ENCODE measurements at places on chromosomes 4 and X.

DNA sequence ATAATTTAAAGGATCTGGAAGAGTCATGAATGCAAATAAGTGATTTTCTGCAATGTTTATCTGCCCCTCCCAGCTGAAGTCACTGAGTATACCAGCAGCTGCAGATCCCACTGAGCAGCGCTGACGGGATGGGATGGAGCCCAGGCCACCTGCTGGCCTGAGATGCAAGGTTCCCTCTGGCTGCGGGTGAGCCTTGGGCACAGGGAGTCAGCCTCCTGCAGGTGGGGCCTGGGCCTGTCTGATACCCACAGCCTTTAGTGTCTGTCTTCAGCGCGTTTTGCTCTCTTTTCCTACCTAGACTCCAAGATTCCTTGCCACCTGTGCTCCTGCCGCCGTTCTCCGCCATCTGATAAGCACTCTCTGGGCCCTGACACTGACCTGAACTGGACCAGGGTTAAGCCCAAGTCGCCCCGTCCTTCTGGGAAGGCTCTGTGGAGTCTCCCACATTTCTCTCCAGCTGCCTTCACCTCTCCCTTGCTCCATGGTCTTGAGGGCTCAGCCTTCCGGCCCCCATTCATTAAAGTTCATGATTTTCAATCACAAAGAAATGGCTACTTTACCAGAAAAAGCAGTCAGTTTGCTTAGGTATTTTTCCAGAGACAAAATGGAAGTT lies 223.1 kb upstream of the FAT1 start:
- DNase-seq, result no peak

DNA sequence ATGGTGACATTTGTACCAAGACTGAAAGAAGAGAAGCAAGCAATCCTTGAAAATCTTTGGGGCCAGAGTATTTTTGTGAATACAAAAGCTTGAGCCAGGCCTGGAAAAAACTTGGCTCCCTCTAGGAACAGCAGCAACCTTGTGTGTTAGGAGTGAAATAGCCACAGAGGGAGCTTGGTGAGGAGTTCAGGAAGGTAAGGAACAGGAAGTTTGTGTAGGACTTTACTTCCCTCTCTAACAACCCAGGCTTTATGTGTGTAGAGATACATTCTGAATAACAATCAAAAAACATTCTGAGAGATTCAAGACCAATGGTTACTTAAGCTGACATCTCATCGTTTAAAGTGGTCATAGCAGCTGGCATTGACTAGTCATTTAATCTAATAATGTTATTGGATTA lies 668.5 kb downstream of the PCDH18 start:
- DNase-seq, result no peak

GRCh38 chr4:108006361-108006760 lies 16.7 kb downstream of the HADH start:
- DNase-seq, result no peak

- no peak for DNase-seq
These were observed 1.1 kb downstream of the NAA10 start for GRCh38 chrX:153933748-153934147.

- no peak for DNase-seq
These were observed 4.6 kb downstream of the DUSP9 start for GRCh38 chrX:153651540-153652079.

DNA sequence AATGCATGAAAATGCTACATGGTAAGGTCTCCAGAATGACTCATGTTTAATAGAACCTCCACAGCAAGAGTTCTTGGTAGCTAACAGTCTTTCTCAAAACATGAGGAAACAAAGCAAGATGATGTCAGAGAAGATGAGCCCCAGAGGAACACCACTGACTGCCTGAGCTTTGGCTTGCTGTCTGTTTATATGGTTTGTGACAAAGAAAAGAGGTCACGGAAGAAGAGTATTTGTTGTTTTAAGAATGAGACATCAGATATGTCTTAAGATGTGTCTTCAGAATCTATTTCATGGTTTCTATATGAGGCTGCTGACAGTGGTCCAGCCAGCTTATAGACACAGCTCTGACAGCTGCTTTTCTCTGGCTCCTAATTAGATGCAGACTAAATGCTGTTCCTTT lies 18.8 kb upstream of the AREG start:
- DNase-seq, result no peak

- no peak for DNase-seq
These were observed 93.8 kb downstream of the SOWAHB start for GRCh38 chr4:76804096-76804495.

GRCh38 chr4:9996319-9997110 lies 24.8 kb downstream of the SLC2A9 start:
- no peak for DNase-seq

- no peak for DNase-seq
These were observed 90.4 kb downstream of the GPAT3 start for GRCh38 chr4:83626245-83626836.

DNA sequence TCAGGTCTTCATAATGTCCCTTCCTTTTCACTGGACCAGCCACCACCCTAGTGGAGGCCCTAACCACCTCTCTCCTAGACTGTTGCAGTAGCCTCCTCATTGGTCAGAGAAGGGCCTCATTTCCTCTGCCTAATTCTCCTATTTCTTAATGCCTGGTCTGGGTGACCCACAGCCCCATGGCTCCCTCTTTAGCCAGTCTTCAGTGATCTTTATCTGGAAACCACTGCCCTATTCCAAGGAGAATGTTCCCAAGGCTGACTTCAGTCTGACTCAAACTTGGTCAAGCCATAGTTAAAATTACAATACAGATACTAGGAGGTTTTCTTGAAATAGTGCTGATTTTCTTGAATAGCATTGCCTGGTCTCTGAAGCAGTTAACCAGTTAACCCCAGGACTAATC lies 53.6 kb upstream of the PRPS1 start:
- DNase-seq, result no peak

- no peak for DNase-seq
These were observed 61.9 kb downstream of the FAM53A start for GRCh38 chr4:1622238-1622637.

DNA sequence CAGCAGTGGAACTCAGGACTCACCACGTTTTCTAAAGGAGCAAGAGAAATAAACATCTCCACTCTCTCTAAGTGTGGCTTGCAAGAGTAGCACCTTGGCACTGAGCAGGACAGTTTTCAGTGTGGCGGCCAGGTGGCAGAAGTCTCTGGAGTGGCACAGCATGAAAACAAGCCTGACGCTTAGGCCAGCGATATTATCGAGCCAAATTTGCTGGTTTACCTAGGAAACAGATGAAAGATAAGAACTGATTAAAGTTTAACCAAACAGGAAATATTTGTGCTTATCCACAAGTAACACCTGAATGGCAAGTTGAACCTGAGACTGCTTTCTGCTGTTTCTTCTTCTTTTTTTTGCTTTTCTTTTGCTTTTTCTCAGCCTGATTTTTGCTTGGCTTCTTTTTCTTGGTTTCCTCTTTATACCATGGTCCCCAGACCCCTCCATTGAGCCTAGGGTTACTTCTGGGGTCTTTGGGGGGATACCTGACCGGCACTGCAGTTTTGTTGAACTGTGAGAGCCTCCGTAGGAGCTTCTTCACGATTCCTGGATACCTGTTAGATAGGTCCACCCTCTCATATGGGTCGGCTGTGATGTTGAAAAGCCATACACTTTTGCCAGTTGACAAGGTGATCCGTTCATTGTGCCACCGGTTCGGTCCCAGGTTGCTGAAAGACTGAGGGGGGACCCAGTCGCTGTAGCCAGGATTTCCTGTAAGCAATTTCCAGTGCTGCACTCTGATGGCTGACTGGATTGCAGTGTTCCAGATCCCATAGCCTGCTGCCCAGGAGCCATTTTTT lies 77.3 kb downstream of the ARSJ start:
- DNase-seq, result peak; percentile 75

DNA sequence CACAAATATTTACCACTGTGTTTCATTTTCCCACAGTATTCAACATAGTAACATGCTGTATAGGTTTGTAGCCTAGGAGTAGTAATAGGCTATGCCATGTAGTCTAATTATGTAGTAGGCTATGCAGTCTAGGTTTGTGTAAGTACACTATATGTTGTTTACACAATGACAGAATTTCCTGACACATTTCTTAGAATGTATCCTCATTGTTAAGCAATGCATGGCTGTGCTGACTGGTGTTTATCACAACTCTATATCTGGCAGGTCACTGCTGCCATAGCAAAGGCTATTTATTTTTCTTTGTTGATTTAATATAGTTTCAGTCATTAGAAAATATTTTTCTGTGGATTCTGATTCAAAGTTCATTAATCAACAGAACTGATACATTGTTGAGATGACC lies 108.3 kb upstream of the TEX13A start:
- DNase-seq, result no peak

GRCh38 chr4:81913427-81913879 lies 441.7 kb upstream of the RASGEF1B start:
- peak; percentile 66 for DNase-seq

- no peak for DNase-seq
These were observed 30.9 kb upstream of the CDKN2AIP start for GRCh38 chr4:183413234-183414200.

GRCh38 chr4:83850435-83850834 lies 314.5 kb downstream of the GPAT3 start:
- no peak for DNase-seq

DNA sequence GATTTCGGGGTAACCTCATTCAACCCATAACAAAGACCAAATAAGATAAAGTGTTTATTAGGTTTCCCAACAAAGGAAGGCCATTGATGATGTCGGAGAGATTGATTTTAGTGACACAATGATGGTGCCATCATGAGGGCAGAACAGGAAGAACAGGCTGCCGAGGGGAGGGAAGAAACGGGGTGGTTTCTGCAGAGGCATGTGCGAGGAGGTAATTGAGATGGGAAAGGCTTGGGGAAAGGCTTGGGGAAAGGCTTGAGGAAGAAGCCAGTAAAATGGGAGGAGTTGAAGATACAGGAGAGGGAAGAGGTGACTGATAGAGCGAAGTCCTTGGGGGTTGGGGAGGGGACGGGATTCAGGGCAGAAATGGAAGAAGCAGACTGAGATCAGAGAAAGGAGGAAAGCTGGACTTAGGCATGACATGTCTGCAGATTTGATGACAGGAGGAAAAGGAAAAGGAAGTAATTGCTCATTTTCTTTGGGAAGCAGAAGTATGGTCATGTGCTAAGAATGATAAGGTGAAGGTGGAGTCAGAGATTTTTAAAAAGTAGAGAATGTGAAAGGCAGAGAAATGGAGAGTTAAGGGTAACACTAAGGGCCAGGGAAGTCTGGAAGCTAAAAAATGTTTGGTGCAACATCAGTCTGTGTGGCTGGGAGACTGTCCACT lies 6.0 kb downstream of the HPSE start:
- no peak for DNase-seq

- no peak for DNase-seq
These were observed 1495.5 kb downstream of the PCDH18 start for GRCh38 chr4:136036744-136037143.

- no peak for DNase-seq
These were observed 154.9 kb upstream of the PJA1 start for GRCh38 chrX:69320116-69320515.

DNA sequence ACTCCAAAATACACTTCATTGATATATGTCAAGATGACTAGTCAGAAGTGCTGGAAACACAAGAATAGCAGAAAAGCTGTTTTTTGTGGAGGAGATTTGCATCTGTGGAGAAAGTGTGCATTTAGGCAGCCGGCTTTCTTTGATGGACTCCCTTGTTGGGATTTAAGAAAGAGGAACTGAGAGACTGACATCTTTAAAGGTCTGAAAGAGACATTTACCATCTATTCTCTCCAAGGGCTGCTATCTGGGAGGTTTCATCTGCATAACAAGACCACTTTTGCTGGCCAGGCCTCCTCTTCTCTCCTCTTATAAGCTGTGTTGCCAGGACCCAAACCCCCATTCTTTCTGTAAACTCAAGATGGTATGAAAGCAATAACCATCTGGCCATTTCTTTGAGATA lies 1065.0 kb downstream of the NLGN4X start:
- no peak for DNase-seq

DNA sequence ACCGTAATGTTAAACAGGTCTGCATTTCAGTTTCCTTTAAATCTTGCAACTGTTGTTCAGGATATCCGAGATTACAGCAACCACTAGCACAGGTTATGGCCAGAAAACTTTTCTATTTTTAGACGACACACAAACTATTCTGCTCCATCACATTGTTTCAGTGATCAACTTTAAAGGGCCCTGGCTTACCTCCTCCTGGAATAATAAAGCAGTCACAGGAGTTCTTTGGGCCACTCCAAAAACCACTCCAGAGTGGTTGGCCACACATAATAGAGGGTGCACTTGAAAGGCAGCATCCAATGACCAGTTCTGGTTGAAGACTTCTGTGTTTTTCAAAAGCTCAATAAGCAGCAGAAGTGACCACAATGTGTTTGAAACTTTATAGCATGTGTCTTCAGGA lies 118.9 kb downstream of the RAB28 start:
- DNase-seq, result no peak

DNA sequence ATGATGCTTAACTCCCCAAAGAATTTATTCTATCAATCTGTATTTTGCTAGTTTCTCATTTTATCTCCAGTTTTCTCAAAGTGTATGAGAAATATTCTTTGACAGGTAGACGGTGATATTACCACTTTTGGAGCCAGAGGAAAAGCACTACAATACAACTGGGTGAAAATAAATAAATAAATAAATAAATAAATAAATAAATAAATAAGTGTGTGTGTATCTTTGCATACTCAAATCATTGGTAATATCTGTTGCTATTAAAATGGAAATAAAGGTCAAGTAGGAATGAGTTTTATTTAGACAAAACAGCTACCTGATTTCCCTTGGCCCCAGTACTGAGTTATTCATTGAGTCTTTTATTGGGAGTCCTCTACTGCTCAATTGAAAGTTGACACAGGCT lies 114.3 kb downstream of the RBMX2 start:
- no peak for DNase-seq

DNA sequence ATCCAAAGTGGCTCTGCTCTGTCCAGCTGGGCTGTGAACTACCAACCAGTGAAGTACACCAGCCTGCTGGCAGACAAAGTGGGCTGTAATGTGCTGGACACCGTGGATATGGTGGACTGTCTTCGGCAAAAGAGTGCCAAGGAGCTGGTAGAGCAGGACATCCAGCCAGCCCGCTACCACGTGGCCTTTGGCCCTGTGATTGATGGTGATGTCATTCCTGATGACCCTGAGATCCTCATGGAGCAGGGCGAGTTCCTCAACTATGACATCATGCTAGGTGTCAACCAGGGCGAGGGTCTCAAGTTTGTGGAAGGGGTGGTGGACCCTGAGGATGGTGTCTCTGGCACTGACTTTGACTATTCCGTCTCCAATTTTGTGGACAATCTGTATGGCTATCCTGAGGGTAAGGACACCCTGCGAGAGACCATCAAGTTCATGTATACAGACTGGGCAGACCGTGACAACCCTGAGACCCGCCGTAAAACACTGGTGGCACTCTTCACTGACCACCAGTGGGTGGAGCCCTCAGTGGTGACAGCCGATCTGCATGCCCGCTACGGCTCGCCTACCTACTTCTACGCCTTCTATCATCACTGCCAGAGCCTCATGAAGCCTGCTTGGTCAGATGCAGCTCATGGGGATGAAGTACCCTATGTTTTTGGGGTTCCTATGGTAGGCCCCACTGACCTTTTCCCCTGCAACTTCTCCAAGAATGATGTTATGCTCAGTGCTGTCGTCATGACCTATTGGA lies 22.6 kb downstream of the NLGN3 start:
- DNase-seq, result no peak

DNA sequence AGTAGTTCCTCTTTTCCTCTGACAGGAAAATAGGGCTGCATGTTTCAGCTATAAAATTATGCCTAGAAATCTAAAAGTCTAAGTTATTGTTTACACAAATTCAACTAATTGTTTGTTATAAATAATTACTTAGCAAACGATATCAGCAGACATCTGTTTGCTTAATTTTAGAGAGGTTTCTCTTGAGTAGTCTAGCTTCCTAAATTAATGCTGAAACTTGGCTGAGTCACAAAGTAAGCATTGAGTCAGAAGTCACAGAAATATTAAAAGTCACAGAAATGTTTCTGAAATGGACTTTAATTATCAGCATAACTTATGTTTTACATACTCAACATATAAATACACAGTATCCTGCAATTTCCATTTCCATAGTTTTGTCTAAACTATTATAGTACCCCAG lies 1044.0 kb downstream of the CCSER1 start:
- no peak for DNase-seq

Data from stimulated activated naive CD4-positive, alpha-beta T cell (primary cell).